ENCODE measurements at places on chromosomes 1 and 21.

DNA sequence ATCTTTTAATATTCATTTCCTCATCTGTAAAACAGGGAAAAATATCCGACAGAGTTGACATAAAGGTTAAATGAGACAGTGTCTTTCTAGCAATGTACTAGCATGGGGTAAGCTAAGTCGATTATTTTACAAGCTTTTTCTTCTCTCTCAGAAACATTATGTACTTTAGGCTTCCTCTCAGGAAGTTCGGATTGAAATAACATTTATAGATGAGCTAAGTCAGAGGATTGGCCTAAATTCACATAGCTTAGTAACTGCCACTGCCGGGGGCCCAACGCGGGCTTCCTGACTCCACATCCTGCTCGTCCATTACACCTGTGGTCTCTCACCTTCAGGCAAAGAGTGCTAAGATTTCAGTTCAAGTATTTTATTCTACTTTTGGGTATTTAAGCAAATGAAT lies 462.3 kb upstream of the NFIA start:
- no peak for DNase-seq

DNA sequence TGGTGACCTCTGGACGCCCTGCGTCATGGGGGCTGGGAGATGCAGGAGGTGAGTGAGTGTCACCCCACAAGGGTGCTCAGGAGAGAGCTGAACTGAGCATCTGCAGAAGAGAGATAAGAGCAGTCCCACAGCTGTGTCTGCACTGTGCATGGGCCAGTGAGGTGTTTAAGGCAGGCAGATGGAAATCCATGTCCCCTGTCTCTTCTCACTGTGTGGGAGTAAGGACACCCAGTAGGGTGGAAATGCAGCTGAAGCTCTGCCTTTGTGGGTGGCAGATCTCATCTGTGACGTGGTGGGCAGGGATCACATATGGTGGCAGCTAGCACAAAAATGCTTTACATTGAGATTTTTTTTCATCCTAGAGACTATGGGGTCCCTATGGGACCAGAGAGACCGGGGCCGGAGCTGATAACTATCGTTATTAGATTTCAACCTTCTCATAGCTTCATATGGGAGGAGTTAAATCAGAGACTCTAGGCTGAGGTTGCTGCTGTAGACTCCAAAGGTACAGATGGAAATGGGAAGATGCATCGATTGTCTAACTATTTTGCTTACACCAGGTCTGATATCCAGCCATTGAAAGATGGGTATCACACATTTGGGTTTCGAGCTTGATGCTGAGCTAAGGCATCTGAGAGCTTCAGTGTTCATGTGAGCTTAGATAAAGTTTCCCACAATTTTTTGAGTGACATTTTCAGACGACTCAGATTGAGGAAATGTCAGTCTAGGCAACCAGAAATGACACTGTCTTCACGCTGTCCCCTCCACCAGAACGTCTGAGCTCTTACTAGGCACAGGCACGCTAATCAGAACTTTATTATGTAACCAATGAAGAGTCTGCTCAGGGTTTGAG lies 65.3 kb upstream of the PSEN2 start:
- peak; percentile 86 for DNase-seq

DNA sequence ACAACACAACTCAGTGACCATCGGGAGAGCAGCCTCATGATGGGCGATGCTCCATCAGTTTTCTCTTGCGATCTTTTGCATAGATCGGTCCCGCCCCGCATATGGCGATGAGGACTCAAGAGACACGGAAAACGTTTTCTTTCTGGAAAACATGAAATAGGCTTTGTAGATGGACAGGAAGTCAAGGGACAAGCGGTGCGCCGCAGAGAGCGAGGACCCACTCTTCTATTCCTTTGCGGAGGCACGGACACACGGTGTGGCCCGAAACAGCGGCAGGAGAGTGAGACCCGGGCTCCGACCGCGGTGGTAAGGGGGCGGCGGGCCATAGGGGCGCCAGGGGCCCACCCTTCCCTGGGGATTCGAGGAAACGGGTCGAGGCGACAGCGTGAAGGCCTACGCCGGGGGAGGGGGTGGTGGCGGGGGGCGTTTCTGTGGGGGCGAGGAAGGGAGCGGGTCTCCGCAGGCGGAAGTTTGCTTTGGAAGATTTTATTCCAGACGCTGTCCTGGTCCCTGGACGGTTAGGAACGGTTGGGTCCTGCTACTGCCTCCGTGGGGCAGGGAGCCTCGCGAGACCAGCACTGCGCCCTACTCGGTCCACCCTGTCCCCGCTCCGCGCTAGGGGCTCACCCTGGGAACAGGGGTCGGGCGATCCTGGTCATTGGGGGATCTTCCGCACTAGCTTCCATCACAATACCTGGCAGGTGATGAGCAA lies 796 bp upstream of the TDRKH start:
- no peak for DNase-seq

GRCh38 chr1:50488356-50488755 lies 65.1 kb upstream of the DMRTA2 start:
- DNase-seq = no peak

- no peak for DNase-seq
Observed at GRCh38 chr1:242811092-242811840, 286.8 kb upstream of the PLD5 start.

GRCh38 chr1:6870571-6870970 lies 85.3 kb downstream of the CAMTA1 start:
- DNase-seq = peak; percentile 21

DNA sequence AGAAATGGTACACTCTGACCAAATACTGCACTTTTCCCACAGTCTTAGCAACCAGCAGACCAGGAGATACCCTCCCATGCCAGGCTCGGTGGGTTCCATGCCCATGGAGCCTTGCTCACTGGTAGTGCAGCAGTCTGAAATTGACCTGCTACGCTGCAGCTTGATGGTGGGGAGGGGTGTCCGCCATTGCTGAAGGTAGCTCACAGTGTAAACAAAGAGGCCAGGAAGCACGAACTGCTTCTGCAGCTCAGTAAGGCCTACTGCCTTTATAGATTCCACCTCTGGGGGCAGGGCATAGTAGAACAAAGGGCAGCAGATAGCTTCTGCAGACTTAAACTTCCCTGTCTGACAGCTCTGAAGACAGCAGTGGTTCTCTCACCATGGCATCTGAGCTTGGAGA lies 12.3 kb upstream of the IFI44L start:
- peak; percentile 9 for DNase-seq

GRCh38 chr1:166858726-166859419 lies 17.2 kb downstream of the TADA1 start:
- DNase-seq = no peak

DNA sequence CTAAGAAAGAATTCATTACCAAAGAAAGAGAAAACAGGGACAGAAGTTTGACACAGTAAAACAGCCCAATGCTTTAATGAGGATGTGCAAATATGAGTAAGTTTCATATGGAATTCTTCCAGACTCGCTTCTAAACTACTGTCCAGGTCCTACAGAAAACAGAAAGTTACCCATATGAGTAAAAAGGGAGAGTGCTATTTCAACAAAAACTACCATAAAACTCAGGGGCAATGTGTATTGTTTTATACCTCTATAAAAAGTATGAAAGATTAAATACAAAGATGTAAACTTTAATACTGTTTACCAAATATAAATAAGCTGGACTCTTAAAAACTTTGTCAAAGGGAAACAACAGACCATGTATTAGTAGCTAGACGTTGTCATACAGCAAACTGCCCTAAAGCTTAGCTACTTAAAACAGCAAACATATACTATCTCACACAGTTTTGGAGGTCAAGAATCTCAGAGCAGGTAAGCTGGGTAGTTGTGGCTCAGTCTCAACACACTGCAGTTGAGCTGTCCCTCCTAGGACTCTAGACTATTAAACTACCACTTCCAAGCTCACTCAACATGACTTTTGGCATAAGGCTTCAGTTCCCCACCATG lies 174.9 kb downstream of the COP1 start:
- no peak for DNase-seq

DNA sequence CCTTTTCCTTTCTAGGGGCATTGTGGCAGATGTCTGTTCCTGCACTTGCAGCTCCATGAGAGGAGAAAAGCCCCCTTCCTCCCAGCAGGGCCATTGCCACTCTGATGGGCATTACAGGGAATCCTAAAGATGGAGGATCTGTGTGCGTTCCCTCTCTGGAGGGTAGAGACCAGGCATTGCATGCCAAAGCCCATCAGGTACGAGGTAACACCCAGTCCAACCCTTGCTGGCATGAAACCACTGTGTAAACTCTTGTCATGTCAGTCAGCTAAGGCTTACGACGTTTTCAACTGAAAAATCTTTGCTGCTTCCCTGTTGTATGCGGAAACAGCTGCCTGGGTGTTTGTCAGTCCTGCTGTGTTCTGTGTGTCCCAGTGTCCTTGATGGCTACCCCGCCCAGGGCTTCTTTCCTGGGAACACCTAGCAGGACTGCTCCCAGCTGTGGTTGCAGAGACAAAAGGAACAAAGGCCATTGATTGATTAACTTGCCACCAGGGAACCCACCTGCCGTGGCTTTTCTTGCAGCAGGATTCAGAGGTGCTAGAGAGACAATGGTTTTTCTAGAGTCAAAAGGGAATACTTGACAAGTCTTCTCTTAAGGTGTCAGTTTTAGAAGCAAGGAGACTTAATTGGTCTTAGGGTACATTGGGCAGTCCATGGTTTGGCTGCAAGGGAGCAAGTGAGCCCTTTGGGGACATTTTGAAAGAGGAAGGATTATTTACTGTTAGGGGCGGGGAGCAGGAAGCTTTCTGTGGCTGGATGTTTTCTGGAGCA lies 24.6 kb downstream of the B3GALT5 start:
- no peak for DNase-seq

- no peak for DNase-seq
Observed at GRCh38 chr21:36059823-36060158, 535 bp downstream of the SETD4 start.

DNA sequence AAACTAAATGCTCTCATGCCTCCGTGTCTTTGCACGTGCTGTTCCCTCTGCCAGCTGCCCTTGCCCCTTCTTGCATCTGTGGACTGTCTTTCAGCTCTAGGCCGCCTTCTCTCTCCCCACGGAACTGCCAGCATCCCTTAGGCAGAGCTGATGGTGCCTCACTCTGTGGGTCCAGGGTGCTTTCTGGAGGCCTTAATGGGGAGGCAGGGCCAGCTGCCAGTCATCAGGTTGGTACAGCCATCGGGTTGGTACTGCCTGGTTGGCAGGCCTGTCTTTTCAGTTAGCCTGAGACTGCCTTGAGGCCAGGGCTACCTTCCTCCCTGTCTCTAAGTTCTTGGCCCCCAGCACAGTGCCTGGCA lies 61.4 kb upstream of the TARBP1 start:
- DNase-seq = no peak

GRCh38 chr1:98157524-98158313 lies 236.9 kb upstream of the DPYD start:
- DNase-seq = no peak

DNA sequence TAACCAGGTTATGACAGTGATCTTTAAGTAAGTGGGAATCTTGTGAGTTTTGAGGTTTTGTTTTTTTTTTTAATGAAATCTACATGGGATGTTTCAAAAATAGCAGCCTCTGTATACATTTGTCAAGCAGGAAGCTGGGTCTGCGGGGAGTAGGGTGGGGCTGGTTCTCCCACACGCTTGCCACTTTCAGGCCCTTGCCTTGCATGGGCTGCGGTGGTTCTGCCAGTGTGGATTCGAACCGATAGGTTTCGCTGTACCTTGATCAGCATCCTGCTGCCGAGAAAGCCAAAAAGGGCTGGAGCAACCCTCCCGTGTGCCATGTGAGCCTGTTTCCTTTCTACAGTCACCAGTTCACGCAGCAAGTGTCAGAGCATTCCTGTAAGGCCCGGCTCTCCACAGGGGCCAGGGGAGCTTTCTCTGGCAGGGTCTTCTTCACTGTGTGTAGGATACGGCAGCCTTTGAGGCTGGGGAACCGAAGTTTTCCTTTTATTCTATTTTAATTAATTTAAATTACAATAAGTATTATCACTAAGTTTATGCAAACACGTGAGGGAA lies 79.2 kb upstream of the SAMD11 start:
- no peak for DNase-seq

- DNase-seq = no peak
Observed at GRCh38 chr1:1274299-1274930, 761 bp upstream of the UBE2J2 start.

DNA sequence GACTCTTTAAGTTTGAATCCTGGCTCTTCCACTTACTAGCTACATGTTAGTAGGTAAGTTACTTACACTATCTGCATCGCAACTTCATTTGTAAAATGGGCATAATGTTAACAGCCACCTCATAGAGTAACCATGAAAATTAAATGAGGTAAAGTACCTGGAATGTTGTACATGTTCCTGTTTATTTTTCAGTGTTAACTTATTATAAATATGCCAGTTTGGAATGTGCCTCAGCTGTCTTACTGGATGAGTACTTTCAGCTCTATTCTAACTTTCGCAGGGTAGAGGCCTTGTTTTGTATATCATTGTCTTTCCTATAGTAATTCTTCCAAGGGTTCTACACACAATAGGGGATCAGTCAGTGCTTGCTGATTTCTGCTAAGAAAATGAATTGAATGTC lies 167.4 kb downstream of the DUSP10 start:
- no peak for DNase-seq

DNA sequence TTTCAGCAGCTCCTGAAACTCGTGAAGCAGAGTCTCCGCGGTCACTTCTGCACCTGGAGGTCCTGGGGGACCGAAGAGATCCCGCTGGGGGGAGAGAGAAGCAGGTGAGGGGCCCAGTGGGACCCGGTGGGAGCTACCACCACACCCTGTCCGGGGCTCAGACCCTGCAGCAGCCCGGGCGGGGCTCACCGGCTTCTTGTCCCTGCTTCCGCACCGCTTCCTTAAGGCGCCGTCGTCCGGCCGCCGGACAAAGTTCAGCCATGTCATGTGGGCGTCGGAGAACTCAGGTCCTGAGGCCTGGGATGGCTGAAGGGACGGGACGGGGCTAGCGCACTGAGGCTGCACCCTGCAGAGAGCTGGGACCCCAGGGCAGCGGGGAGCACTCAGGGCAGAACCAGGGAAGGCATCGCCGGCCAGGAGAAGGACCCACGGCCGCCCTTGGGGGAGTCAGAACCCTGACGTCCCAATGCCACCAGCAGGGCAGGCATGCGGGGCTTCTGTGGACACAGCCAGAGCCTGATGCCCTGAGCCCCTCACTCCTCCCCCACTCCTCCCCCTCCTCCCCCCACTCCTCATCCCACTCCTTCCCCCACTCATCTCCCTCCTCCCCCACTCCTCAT lies 2.2 kb downstream of the C1QTNF12 start:
- DNase-seq = no peak

DNA sequence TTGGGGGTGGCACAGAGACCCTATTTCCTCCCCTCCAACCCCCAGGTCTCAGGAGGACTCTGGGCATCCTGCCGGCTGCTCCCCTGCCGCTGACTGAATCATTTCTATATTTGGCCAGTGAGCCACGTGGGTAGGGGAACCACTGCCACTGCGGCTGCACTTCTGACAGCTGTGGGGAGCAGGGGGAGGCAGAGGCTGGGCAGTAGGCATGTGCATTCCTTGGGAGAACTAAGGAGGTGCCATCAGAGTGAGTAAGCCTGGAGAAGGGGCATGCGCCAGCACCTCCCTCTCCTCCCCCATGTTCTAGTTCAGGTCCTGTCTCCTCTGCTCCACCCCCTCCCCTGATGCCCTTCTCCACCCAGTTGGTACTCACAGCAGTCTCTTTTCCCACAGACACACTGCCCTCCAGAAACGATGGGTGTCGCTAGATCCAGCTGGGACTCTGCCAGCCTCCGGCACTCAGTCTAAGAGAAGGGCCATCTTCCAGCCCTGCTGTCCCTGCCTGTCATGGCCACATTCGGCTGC lies 12.0 kb downstream of the PPFIA4 start:
- DNase-seq = no peak

Data from OCI-M1 (cell line).